ENCODE measurements at places on chromosomes 2 and 18.

DNA sequence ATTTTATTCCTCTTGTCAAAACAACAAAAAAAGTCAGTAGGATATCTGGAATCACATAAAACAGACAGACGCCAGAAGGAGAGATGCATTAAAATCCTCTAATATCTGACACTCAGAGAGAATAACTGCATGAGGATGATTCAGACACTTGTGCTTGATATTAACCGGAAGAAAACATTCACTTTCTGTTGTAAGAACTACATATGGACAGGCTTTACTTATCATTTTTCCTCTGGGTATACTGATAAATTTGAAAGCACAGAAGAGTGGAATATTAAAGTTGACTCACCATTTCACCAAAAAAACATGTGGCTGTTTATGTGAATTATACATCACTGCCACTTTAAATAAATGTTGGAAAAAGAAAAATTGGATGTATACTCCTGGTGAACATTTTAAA, 589.1 kb upstream of the CDH2 start:
- DNase-seq = no peak

DNA sequence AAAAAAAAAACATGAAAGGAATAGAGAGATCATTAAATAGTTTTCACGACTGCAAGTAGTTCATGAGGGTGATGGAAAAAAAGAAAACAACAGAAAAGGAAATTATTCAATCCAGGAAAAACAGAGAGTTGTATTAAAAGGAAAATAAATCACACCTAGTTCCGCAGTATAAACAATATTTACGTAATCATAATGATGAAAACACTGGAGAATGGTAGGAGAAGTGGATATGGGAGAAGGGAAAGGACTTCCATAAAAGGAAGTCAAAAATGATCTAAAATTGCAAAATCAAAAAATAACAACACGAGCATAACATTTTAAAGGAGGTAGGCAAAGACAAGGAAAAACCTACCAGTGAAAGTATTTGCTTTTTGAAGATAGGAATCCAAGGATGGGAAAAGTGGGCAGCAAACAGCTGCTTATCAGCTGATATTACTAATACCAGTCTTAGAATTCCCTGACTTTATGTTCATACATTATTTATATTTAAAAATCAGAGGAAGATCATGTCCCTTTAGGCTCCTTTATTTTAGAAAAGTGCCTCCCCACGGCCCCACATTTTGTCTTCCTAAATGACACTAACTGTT, 160.8 kb downstream of the NBAS start:
- no peak for DNase-seq

DNA sequence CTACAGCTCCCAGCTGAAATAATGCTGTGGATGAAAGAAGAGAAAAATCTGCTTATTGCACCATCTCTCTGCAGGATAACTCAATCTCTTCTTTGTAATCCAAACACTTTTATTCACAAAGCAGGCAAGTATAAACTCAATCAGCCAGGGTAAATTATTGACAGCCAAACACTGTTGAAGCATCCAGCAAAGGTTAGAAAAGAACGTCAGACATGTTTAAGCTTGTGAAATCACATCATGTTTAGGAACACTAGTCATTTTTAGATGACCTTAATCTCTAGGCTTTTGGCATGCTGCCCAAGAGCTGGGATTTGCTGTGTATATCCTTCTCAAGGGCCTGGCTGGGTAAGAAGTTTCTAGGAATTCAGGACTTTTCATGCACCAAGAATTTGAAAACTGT, 1148.1 kb upstream of the FANCL start:
- DNase-seq = no peak

DNA sequence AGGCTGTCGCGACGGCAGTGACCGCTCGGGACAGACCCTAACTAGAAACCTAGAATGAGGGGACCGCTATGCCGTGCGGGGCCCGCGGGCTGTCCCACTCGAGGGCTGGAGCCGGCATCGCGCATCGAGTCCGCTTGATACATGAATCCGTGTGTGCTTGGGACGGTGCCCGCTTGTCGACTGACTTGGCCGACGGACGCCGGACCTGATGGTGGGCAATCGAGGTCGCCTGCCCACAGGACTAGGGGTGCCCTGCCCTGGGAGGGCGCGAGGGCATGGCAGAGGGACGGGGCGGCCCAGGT, 749 bp upstream of the PTMA start:
- peak; percentile 26 for DNase-seq

DNA sequence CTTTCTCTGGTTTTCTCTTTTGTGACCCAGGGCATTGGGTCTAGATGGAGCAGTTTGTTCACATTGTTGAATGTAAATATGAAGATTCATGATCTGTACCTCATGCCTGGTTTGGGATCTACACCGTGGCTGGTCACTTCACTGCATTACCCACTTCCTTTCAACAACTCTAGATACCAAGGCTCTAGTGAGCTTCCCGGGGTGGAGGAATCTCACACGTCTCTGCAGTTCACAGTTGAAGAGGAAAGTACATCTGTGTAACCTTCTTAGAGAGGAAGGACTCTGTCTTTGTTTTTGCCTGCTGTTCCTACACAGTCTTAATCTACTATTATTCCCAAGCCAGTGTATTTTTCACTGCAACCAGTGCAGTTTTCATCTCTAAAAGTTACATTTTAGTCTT, 574.8 kb downstream of the MBD2 start:
- DNase-seq = no peak

DNA sequence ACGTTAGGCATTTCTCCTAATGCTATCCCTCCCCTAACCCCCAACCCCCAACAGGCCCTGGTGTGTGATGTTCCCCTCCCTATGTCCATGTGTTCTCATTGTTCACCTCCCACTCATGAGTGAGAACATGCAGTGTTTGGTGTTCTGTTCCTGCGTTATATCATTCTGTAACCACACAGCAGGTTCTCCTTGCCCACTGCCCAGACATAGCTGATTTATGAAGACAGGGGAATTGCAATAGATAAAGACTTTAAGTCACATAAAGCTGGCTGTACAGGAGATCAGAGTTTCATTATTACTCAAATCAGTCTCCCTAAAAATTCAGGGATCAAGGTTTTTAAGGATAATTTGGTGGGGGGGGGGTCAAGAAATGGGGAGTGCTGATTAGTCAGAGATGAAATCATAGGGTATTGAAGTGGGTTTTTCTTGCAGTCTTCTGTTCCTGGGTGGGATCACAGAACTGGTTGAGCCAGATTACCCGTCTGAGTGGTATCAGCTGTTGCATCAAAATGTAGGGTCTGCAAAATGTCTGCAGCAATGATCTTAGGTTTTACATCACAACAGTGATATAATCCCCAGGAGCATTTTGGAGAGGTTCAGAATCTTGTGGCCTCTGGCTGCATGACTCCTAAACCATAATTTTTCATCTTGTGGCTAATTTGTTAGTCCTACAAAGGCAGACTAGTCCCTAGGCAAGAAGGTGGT, 392.1 kb upstream of the KCNJ3 start:
- DNase-seq = no peak

Data from AG10803 (cell line).